Nephron progenitor cell (in vitro differentiated cells): ENCODE measurements at places on chromosomes 16 and 17.

- no peak for DNase-seq
These were observed 114.8 kb downstream of the GRIN2A start for GRCh38 chr16:10067406-10067805.

GRCh38 chr17:31702041-31702440 is 157.0 kb downstream of the COPRS start:
- DNase-seq = no peak

DNA sequence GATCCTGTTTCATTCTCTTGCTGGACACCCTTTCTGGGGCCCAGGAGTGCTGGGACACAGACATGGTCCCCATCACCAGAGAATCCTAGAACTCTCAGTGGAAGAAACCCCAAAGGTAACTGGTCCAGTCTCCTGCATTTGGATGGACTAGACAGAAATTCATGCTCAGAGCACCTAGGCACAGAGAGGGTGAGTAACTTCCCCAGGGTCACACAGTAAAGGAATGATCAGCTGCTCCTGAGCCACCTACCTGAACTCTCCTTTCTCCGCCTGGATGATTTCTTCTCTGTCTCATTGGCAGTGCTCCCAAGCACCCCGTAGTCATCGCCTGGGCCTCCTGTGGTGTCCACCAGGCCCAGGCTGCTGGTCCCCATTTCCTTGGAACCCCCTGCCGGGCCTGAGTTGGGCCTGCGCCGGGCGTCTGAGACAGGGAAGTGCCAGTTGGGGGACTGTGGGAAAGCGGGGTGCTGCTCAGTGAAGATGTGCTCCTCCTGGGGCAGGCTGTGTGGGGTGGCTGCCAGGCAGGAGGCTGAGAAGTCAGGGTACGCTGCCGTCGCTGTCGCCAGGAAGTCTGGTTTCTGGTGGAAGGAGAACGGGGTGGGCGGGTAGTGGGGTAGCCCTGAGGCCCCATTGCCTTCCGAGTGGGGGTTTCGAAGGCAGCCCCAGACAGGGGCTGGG is 767 bp downstream of the MEOX1 start:
- DNase-seq = no peak

DNA sequence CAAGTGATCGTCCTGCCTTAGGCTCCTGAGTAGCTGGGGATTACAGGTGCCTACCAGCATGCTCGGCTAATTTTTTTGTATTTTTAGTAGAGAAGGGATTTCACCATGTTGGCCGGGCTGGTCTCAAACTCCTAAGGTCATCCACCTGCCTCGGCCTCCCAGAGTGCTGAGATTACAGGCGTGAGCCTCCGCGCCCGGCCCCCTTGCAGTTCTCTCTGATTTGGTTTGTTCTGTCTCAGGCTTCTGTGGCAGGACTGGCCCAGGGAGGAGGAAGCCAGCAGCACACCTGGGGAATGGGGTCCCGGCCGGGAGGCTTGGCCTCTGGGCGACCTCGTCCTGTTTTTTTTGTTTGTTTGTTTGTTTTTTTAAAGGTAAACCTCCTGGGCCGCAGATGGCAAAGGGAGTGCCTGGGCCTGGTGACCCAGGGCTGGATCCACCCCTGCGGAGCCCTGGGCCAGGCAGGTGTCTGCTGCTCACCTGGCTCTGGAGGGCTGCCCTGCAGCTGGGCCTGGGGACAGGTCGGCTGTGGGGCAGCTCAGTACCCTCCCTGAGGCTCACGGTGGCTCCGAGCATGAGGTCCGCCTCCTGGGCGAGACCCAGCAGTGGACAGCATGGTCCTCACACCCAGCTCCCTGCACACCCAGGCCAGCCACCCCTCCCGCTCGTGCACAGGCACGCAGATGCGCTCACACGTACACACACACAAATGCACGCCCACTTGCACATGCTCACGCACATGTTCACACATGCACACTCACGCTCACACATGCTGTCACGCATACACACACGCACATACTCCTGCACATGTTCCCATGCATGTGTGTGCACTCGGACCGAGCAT is 3.3 kb upstream of the NUDT16L1 start:
- DNase-seq = no peak

DNA sequence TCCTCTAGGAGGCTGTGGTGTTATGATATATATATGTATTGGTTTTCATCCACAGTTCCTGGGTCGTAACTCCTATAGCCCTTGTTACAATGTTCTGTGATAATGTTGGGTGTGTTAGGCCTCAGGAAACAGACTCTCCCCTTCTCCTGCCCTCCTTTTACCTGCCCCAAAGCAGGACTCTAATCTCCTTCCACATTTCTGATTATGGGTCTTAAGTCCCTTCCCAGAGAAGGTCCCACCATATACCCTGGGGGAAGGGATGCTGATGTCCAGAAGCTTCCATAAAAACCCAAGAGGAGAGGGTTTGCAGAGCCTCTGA is 450 bp upstream of the C1QBP start:
- DNase-seq = no peak

DNA sequence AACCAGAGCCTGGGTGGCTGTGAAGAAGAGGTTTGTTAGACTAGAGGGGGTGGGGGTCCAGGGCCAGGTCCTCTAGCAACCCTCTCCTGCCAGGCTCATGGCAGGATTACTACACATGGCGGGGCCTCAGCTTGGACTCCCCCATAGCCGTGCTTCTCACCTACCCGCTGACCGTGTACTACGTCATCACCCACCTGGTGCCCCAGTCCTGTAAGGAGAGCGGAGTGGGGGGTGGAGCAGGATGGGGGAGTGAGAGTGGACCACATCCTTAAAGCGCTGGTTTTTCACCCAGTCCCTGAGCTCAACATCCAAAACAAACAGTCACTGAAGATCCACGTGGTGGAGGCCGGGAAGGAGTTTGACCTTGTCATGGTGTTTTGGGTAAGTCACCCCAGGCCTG is 4.2 kb upstream of the CXCL16 start:
- DNase-seq = no peak

- no peak for DNase-seq
These were observed 211.9 kb downstream of the PRKCA start for GRCh38 chr17:66514227-66514806.

DNA sequence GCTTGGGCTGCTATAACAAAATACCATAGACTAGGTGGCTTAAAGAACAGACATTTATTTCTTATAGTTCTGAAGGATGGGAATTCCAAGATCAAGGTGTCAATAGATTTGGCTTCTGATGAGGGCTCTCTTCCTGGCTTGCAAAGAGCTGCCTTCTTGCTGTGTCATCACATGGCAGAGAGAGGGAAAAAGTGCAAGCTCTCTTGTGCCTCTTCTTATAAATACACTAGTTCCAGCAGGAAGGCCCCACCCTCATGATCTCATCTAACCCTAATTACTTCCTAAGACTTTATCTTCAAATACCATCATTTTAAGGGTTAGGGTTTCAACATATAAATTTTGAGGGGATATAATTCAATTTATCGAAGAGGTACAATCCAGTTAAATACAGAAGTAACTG is 30.6 kb downstream of the ABCA9 start:
- no peak for DNase-seq

DNA sequence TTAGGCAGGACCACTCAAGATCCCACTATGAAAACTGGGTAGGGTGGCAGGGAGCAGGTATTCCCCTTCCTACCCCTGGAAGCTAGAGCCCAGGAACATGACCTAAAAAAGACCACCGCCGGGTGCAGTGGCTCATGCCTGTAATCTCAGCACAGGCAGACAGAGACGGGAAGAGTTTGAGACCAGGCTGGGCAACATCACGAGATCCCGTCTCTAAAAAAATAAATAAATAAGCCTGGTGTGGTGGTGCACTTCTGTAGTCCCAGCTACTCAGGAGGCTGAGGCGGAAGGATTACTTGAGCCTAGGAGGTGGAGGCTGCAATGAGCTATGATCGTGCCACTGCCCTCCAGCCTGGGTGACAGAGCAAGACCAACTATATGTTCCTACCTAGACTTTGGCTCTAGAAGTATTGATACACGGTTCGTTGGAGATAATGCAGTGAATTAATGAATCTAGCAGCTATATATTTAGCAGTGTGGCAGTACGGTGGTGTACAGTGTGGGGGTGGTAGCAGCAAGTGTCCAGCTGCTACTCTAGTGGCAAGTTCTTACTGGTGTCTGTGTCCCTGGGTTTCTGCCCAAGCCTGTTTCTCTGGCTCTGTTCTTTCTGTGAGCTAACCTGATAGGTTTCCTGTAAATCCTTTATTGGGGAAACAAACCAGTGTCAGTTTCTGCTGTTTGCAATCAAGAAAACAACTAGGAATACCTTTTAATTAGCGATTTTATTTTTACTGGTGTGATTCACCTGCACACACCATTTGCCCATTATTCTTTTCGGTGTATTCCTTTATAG is 3.3 kb upstream of the USP31 start:
- DNase-seq = no peak

- DNase-seq = no peak
These were observed 8.5 kb downstream of the TELO2 start for GRCh38 chr16:1501630-1502029.

GRCh38 chr16:50751528-50751927 is 9.6 kb downstream of the CYLD start:
- no peak for DNase-seq

DNA sequence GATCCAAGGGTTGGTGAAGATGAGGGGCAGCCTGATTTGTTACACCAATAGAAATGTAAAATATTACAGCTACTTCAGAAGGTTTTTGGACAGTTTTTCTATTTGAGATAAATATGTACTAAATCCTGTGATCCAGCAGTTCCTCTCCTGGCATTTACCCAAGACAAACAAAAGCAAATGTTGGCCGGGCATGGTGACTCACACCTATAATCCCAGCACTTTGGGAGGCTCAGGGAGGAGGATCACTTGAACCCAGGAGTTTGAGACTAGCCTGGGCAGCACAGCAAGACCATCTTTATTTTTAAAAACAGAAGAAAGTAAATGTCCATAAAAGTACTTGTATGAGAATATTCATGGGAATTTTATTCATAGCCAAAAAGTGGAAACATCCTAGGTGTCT is 64.8 kb upstream of the MRC2 start:
- DNase-seq = no peak

DNA sequence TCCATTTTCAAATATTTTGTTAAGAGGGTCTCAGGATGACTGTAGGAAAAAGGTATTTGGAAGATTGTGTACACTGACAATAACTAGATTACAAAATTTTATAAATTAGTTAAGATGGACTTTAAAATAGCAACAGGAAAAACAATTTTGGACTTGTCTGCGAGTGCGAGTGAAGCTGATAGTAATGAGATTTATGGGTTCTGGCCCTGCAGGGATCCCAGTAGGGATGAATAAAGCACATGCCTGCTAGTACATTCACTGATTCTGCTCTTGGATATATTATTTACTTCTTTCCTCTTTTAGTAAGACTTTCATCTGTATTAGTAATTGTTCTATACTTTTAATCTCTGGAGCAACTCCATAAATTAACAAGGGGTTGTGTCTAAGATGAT is 28.2 kb downstream of the PRKCA start:
- DNase-seq = no peak

- DNase-seq = no peak
These were observed 35.7 kb downstream of the ACSF3 start for GRCh38 chr16:89129378-89129777.

GRCh38 chr17:20896153-20896649 is 146.6 kb downstream of the USP22 start:
- no peak for DNase-seq

GRCh38 chr17:37564252-37564651 is 45.0 kb downstream of the SYNRG start:
- DNase-seq = no peak

DNA sequence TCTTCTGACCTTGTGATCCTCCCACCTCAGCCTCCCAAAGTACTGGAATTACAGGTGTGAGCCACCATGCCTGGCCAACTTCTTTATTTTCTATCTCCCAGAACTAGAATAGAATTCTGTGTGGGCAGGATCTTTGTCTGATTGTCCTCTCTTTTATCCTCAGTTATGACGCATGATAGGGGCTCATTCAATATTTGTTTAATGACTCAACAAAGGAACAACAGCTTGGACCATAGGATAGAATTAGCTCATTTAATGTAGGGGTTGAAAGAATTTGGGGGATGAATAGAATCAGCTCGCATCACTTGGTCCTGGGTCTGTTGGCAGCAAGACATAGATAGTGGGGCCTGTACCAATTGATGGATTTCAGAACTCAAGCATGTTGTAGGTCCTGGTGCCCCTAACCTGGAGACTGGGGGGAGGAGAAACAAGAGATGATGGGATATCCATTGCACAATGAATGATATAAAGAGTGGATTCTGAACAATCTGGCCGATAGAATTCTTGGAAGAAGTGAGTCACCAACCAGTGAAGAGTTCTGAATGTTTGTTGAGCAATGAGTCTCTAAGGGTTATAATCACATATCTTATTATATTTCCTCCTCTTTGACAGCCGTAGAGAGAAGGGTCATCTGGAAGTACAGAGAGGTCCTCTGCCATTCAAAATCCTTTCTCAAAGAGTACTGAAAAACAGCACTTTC is 250.2 kb downstream of the HS3ST4 start:
- no peak for DNase-seq

DNA sequence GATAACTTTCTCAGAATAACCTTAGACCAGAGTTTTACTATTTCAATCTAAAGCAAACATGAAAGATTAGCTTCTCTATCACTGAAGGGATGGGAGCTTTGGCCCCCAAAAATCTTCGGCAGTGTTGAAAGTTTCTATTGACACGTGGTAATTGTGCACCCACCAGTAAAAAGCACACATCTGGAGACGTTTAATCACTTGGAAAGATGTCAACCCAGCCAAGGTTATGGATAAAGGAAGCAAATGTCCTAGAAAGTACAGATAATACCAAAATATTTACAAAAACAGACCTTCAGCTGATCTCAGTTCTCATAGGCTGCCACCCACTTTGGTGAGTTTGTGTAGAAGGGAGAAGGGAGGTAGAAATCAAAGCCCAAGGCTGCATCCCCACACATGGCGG is 5.3 kb downstream of the MYCBPAP start:
- DNase-seq = no peak

- DNase-seq = no peak
These were observed 7.6 kb downstream of the SNN start for GRCh38 chr16:11675561-11676511.

DNA sequence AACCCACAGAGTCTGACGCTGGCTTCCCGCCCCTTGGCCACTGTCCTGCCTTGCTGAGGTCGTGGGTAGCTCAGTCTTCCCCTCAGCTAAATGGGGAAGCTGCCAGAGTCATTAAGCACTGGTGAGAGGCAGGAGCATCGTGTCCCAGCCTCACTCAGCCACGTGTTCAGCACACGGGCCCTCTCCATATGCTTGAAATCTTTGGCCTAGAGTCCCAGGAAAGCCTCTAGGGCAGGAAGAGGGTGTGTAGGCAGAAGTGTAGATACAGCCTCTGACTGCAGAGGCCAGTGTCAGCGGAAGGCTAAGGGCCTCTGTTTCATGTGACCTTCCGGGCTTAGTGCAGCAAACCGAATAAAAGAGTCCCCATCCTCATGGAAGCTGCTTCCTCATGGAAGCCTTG is 4.1 kb downstream of the DHODH start:
- DNase-seq = no peak

- DNase-seq = no peak
These were observed 4.7 kb upstream of the CNOT1 start for GRCh38 chr16:58634265-58634802.

GRCh38 chr16:85159179-85159980 is 47.1 kb upstream of the CIBAR2 start:
- no peak for DNase-seq
